Body of pancreas (tissue), 4 donors: ENCODE measurements at places on chromosomes 13 and 19. TPM values are rescaled to one million over a fixed set of nuclear protein-coding genes. Genes with fewer than 3 reads are reported as not detected.

DNA sequence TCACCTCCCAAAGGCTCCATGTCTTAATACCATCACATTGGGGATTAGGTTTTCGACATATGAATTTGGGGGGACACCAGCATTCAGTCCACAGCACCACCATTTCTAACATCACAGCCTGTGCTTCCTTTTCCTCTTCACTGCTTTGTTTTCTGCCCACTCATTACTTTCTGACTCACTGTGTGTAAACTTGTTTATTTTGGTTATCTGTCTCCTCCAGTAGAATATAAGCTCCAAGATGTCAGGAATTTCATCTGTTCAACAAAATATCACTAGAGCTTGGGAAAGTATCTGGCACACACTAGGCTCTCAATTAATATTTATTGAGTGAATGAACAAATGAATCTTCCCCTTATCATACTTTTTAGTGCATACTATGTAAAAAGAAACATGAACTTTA, 152.0 kb downstream of the NUFIP1 start:
- no peaks in the 10 kb centered on the region for H3K27me3 ChIP-seq
- no peaks in the 10 kb centered on the region for H3K36me3 ChIP-seq
- H3K4me1 ChIP-seq = peaks cover under 1% of the 10 kb centered on the region
- no peak overlapping the region for H3K4me3 ChIP-seq
- no peak overlapping the region for H3K27ac ChIP-seq

DNA sequence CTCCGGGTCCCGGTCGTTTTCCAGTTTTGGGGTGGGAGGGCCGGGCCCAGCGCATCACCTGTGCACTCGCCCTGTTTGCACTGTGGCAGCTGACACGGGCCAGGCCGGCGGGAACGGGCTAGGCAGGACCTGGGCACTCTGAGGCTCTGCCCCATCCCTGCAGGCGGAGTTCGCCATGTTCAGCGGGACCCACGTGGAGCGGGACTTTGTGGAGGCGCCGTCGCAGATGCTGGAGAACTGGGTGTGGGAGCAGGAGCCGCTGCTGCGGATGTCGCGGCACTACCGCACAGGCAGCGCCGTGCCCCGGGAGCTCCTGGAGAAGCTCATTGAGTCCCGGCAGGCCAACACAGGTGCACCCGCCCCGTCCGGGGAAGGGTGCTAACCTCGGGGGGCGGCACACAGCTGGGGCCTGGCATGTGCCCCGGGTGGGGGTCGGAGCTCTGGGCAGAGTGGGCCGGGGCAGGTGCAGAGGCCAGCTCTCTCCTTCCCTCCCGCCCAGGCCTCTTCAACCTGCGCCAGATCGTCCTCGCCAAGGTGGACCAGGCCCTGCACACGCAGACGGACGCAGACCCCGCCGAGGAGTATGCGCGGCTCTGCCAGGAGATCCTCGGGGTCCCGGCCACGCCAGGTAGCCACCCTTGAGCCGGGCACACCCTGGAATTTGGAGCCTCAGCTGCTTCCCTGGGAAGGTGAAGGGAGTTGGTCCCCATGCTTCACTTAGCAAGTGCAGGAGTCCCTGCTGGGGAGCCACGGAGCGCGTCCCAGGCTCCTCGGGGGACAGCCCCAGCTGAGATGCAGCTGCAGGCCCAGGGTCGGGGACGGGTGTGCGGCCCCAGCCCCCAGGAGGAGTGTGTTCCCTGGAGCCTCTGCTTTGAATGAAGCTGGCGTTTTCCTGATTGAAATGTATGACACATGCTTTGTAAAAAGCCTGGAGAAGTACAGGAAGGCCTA, 9.3 kb upstream of the ZNF554 start:
- no peak for DNase-seq
- no peak overlapping the region for H3K27ac ChIP-seq
- peaks cover 3% of the 10 kb centered on the region for H3K36me3 ChIP-seq
- H3K27me3 ChIP-seq = no peaks in the 10 kb centered on the region

GRCh38 chr13:110509478-110509926, 52.0 kb downstream of the RAB20 start:
- no peaks in the 10 kb centered on the region for H3K36me3 ChIP-seq
- H3K27ac ChIP-seq = no peak overlapping the region
- no peak for DNase-seq
- no peak overlapping the region for H3K4me3 ChIP-seq
- no peaks in the 10 kb centered on the region for H3K27me3 ChIP-seq
- H3K4me1 ChIP-seq = peaks cover 33% of the 10 kb centered on the region

DNA sequence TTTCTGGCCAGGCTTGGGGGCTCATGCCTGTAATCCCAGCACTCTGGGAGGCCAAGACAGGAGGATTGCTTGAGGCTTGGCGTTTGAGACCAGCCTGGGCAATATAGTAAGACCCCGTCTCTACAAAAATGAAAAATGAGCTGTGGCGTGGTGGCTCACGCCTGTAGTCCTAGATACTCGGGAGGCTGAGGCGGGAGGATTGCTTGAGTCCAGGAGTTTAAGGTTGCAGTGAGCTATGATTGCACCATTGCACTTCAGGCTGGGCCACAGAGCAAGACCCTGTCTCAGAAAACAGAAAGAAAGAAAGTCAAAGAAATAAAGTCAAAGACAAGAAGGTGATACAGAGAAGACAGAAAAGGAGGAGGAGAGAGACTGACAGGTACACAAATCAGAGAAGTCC, 2.5 kb upstream of the CACNG6 start:
- no peaks in the 10 kb centered on the region for H3K27me3 ChIP-seq
- H3K27ac ChIP-seq = no peak overlapping the region
- peaks cover 6% of the 10 kb centered on the region for H3K4me1 ChIP-seq
- DNase-seq = no peak
- H3K4me3 ChIP-seq = no peak overlapping the region
- no peaks in the 10 kb centered on the region for H3K36me3 ChIP-seq

The DACH1 gene
- 2.9 TPM for total RNA-seq

GRCh38 chr19:47152632-47153031, 22.0 kb downstream of the SAE1 start:
- peaks cover 19% of the 10 kb centered on the region for H3K4me1 ChIP-seq
- H3K27me3 ChIP-seq = no peaks in the 10 kb centered on the region
- H3K27ac ChIP-seq = peak overlapping the region; percentile 15
- DNase-seq = peak; percentile 14
- H3K4me3 ChIP-seq = no peak overlapping the region
- no peaks in the 10 kb centered on the region for H3K36me3 ChIP-seq
